ENCODE measurements at places on chromosomes 11 and 22.

DNA sequence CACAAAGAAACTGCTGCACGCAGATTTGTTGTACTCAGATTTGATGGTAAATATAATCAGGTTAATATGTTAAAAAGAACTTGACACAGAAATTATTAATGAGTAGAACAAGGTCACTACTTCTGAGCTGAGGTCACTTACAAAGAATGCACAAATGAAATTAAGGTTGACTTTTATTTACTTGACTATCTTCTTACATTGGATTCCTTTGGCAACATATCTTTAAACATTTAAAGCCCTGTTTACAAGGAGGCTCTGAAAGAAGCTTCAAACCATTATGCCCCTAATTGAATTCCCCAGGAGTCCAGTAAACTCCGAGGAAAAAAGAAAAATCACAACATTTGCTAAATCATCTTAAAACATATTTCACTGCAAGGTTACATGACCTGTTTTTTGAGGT, 245.5 kb downstream of the SOX6 start:
- no peak for DNase-seq

DNA sequence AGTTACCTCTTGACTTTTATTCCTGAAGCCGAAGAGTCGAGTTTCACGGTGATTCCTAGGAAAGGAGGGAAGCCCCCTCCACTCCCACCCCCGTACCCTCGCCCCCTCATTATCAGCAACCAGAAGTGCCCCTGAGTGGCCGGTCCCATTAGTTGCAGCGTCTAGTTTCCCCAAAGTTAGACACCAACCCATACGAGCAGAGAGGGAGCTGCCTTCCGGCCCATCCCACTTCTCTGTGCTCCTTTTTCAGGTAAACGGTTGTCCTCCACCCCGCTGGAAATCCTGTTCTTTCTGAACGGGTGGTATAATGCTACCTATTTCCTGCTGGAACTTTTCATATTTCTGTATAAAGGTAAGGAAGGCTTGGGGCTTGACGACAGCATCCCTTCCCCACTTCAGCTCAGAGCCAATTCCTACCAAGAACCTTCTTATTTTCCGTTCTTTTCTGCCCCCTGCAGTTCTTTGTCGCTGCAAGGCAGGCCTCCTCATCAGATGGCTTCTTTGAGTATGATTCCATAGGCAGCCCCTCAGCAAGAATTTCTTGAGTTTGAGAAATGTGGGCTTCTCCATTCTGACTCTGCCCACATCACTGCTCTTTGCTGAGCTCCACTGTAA, 701 bp downstream of the TMEM216 start:
- no peak for DNase-seq

- DNase-seq = no peak
These were observed 12.7 kb downstream of the MRGPRF start for GRCh38 chr11:69000391-69000790.

GRCh38 chr11:73506038-73506437, 91.9 kb downstream of the FAM168A start:
- DNase-seq = no peak

- no peak for DNase-seq
These were observed 5.9 kb downstream of the SCGB1D1 start for GRCh38 chr11:62195945-62196344.

DNA sequence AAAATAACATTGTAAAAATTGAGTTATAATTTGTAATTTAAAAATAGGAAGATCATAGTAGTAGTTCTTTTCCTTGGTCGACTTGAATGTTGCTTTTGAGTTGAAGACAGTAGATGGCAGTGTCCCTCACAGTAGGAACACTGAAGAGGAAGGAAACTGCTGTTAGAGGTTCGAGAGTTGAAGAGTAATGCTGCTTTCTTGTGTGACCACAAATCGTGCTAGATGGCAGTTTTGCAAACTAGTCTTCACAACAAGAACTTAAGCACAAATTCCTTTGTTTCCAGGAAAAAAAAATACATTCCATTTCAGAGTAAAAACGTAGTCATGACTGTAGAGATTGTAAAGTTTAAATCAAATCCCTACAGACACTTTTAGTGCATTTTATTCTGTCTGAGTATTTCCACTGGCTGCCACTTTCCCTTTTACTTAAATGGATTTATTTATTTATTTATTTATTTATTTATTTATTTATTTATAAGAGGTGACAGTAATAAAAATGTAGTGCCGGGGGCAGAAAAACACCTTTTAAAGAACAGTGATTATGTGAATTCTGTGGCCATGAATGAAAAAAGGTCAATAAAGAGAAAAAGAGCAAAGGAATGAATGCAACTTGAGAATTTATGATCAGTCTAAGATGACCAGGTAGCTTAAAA, 54.6 kb downstream of the SPECC1L start:
- peak; percentile 70 for DNase-seq

DNA sequence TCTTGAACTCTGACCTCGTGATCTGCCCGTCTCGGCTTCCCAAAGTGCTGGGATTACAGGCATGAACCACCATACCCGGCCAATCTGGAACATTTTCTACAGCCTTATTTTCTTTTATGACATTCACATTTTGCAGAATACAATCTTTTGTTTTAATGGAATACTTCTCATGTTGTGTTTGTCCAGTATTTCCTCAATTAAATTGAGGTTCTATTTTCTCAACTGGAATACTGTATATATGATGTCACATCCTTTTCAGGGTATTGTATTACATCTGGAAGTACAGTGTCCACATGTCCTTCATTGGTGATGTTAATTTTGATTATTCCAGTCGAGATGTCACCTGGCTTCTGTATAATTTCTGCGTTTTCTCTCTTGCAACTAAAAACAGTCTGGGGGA, 90.8 kb upstream of the HORMAD2 start:
- no peak for DNase-seq

DNA sequence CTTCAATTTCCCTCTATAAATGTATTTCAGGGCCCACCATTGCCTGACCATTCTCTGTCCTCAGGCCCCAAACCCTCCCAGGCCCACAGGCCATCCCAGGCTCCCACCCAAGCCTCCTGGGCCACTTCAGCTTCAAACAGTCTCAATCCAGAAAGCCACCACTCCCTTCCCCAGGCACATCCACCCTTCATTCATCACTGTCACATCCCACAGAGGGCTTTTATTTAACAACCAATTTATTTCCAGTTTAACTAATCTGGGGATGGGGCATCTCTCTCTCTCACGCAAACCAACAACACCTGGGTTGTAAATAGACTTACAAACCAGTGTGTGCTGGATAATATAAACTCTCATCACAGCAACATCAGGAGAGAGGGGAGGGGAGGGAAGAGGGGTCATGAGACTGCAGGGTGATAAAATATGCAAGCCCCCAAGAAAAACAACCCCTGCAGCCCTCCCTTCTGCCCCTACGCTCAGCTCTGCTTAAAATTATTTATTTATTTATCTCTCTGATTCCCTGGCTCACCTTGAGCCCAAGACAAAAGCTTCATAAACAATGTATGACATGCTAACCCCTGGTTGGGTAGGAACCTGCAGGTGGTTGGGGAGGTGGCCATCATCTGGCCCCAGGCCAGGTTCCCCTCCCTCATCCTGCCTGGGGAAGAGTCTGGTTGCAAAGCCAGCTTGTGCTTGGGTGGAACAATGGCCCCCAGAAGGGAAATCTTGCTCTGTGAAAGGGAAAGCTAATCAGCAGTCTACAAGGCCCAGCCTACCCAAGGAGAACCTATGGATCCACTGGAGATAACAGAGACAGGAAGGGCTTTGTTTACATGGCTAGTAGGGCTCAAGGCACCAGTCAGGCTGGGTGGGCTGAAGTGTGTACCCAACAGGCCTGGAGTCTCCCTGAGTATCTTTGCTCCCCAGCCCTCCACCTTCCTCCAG, 359.2 kb downstream of the BUD13 start:
- no peak for DNase-seq

DNA sequence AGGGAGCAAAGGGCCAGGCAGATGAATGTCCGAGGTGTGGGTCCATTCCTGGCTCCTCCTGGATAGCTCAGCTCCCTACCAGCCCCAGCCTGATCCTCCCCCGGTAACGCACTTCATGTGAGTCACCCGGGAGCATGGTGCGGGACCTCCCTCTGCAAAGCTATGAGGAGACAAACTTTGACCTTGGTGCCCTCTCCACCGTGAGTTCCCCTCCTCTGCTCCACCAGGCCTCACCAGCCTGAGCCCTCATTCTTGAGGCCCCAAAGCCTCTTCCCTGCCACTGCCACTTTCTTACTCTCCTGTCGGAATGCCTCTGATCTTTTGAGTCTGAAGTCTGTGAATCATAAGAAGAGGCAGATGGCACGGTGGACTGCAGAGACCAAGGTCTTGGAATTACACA, 37.4 kb upstream of the CD82 start:
- no peak for DNase-seq

DNA sequence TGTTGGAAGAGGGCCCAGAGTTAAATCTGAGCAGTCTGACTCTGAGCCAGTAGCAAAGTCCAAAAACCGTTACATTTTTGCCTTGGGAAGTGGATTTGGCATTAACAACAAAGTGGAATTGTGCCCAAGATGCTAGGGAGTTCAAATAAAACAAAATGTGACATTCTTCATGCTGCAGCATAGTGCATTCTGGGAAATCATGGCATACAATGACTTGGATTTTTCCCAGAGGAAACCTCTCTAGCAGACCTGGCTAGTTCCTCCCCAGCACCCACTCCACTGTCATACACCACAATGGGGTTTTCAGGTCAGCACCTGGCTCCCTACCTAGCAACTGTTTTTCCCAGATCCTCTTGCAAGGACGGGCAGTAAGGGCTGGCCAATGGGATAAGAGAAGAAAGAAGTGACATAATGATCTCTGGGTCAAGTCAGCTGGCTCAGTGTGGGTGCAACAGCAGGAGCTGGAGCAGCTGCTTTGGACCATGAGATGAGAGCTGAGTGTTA, 24.8 kb upstream of the CYB5R3 start:
- no peak for DNase-seq

GRCh38 chr11:28296426-28296825, 188.2 kb downstream of the METTL15 start:
- no peak for DNase-seq

DNA sequence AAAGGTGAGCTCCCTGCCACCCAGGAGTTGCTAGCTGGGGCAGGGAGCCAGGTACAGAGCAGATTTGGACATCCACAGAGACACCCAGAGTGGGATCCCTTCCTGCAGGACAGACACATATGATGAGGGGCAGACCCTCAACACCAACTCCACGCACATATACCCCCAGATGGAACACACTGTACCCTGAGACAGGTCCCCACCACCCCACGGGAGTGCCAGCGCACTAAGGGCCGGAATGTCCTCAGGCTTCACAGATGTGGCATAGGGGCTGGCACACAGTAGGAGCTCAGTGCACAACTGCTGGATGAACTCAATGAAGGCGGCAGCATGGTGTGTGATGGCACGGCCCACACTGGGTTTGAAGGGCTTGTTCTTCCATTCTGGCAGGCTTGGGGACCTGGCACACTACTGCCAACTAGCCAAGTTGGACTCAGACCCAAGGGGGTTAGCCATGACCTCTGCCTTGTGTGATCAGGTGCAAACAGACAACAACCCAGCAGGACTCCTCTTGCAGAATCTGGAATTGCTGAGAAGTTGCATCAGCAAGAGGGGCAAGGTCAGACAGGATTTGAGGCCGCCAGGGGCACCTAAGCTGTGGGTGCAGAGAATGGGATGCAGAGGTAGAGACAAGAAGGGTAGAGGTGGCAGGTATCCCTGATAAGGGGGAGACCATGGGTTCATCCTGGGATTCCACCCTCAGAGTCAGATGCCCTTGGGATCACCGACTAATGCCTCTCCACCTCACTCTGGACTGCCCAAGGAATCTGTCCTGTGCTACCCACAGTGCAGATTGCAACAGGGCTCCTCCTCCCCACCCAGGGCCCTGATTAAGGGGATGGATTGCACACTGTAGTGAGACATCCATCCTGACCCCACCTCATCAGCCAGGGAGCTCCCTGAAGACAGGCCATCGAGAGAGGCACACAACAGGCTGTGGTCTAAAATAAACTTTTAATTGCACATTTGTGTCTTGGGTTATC, 2.4 kb downstream of the C22orf15 start:
- no peak for DNase-seq

DNA sequence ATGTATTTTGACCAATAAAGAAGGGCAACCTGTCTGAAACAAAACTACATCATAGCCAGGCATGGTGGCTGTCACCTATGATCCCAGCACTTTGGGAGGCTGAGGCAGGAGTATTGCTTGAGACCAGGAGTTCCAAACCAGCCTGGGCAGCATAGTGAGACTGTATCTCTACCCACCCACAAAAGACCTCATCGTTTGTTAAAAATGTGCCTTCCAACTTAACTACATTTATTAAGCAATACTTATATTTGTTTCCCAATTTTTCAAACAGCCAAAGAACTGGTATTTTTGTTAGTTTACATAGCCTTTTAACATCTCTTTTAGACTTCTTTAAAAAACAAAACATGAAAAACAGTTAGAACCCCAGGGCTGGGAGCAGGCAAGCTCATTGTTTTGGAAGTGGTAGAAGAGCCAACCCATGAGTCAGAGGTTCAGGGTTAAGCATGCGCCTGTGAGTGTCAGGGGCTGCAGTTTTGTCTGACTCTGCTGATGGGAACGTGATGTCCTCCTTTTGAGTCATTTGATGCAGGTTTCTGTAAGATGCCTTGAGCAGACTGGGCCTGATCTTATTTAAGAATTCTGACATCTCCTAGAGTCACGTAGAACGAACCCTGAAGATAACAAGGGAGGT, 53.9 kb upstream of the CRTAM start:
- peak; percentile 97 for DNase-seq

- DNase-seq = no peak
These were observed 720 bp downstream of the PACS1 start for GRCh38 chr11:66070604-66071380.

GRCh38 chr11:76835928-76836612, 24.6 kb upstream of the ACER3 start:
- peak; percentile 41 for DNase-seq

DNA sequence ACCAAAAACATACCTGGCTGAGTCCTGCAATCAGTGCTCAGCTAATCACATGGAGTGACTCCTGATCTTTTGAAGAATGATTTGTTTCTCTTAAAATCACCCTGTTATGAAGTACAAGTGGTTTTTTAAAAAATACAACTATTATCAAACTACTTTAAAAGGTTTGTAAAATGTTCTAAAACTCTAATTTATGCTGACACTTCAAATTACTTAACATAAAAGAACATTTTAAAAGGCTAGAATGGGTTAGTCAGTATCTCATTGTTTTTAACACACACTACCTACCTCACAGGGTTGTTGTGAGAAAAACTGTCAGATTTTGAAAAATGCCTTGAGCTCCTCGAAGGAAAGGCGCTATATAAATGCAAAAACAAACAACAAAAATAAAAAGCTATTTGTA, 33.2 kb downstream of the KMT5B start:
- no peak for DNase-seq

DNA sequence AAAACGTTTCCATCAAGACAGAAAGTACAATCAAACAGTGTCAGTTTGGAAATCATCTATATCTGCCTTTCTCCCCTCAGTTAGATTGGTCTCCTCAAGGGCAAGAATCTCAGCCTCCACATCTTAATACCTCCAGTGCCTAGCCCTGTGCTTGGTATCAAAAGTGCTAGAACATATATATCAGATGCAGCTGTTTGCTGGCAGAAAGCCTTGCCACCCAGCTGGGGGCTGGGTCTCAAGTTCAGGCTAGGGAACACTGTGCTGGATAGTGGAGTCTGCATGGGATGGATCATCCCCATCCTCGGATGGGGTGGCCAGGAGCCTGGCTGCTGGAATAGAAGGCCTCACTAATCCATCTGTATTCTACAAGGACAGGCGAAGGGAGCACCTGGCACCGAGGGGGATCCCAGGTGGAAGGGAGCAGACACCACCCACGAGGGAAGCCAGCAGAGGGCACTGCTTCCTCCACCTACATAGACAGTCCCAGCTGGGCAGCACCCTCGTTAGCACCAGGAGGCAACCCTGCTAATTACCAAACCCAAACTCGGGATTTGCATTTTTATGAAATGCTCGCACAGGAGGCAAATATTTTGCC, 602.2 kb downstream of the BUD13 start:
- DNase-seq = no peak
